ENCODE measurements at places on chromosomes 1 and 21.

- DNase-seq = no peak
Observed at GRCh38 chr1:38129971-38130370, 83.4 kb upstream of the POU3F1 start.

- DNase-seq = peak; percentile 93
Observed at GRCh38 chr1:23475134-23475628, 8.8 kb downstream of the ASAP3 start.

GRCh38 chr1:243977094-243977493, 74.0 kb upstream of the ZBTB18 start:
- no peak for DNase-seq

GRCh38 chr1:5774019-5774418, 218.2 kb downstream of the NPHP4 start:
- no peak for DNase-seq

GRCh38 chr1:35129080-35129479, 49.9 kb downstream of the ZMYM1 start:
- DNase-seq = no peak

DNA sequence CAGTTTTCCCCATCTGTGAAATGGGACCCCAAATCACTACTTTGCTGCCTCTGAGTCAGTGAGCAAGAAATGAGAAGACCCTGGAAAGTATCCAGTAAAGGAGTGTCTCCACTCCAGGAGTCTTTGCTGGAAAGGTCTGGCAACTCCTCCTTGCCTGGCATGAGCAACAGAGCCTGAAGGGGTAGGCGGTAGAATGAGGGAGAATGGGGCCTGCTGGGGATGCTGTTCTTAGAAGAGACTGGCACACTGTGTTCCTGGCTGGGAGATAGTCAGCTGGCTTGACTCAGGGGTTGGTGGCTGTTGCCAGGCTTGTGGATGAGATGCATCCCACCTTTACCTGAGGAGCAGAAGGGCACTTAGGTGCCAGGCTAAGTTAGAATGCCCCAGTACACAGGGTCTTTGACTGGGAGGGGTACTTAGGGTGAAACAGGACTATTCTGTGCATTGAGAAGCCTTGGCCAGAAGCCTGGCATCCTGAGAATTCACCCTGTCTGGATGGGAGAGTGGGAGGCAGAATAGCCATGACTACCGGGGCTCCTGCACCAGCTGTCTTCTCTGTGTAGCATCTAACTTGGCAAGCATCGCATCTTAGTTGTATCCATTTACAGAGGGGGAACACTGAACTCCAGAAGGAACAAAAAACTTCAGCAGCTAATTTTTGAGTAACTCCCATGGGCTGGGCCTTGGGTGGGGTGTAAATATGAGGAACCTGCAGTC, 2.5 kb downstream of the MFSD2A start:
- peak; percentile 51 for DNase-seq

GRCh38 chr1:159190441-159190840, 14.2 kb upstream of the ACKR1 start:
- no peak for DNase-seq

DNA sequence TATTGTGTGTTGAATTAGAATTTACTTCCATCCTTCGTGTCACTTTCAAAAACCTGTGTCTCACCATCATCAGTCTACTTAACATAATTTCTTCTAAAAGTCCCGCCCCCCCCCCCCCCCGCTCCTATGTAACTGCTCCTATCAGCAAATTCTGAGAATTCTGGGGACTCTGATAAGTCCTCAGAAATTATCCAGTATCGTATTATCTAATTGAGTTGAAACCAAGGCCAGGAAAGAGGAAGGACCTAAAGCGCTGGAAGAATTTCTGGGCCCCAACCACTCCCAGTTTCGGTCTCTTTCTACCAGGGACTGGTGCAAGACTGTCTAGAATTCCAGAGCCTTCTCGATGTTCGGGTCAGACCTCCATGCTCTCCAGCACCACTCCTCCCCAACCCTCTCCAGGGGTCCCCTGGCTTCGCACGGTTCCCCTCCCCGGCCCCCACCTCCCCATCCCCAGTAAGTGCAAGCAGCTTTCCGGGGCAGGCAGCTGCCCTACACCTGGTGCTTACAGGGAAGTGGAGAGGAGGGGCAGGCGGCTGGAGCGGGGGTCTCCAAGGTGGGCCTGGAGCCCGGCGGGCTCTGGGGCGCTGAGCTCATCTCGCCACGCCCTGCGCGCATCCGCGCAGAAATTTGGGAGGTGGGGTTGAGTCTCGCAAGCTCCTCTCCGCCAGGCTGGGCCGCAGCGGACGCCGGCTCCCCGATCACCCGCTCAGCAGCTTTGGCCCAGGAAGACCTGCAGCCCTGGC, 16.0 kb upstream of the ZNF496 start:
- no peak for DNase-seq

DNA sequence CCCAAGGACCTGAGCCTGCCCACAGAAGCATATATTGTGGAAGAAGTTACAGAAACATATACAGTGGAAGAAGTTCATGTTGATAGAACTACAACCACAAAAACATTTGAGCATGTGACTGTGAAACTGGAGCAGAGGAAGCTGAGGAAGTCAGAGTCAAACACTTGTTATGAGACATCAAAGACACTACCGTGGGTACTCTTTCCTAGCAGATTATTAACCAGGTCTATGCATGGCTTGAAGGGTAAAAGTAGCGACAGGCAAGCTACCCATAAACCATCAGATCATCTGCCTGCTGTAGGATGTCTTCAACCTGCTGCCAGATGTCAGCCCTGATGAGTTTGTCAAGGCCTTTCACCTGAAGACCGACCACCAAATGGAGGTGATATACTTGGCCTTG, 35.8 kb downstream of the IVNS1ABP start:
- no peak for DNase-seq

GRCh38 chr1:154608397-154609270, 648 bp upstream of the ADAR start:
- DNase-seq = peak; percentile 42

DNA sequence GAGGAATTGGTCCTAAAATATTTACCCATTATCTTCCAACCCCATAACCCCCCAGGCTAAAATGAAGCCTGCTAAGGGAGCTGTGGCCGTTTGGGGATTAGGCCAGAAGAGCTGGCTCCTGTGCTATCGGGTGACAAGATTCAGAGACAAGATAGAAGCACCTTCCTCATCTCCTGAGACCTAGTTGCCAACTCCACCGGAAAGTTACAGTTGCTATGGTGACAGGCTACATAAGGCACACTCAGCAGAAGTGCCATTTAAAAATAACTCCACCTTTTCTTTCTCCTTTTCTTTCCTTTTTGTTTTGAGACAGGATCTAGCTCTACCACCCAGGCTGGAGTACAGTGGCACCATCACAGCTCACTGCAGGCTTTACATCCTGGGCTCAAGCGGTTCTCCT, 43.6 kb upstream of the ROR1 start:
- DNase-seq = no peak

GRCh38 chr1:177355575-177355974, 184.8 kb downstream of the BRINP2 start:
- DNase-seq = peak; percentile 41

DNA sequence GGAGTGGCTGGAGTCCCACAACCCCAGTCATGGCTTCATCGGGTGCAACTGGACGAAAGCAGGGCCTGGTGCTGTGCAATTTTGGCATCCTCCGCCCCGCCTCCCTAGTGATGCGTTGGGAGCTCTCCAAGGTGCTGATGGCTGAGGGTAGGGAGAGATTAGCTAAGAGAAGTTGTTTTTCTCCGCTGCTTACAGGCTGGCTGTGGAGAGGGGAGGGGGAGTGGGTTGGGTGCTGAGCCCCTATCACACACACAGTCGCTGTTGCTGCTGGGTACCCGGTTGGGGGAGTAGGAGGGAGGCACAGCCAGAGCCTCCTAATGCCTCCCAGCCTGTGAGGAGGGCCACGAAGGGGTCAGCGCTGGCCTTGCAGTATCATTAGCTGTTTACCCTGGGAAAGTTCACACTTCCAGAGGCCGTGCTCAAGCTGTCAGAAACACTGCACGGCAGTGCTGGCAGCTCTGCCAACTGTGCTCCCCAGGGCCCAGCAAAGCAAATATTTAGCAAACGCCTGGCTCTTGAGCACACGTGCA, 110.0 kb downstream of the GRIK3 start:
- DNase-seq = peak; percentile 3

DNA sequence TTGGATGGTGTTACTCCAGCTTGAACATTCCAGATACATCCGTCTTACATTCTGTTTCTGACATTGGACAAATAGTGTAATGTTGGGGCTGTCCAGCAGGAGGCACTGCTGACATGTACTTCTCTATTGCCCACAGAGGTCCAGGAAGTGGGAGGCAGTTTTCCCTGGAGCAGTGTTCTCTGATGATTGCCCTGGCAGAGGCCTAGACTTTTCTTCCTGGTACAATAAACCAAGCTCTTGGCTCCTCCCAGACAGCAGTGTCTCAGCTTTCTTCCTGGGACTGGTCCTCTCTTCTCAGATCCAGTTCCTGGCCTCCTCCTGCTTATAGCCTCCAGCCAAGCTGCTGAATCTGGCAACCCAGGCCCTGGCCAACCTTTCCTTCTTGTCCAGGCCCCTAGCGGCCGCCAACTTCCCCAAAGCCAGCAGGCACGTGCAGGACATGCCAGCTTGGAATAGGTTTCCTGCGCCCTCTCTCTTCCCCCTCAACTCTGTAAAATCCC, 14.9 kb upstream of the IFNLR1 start:
- peak; percentile 92 for DNase-seq

GRCh38 chr1:198228925-198229324, 72.1 kb downstream of the NEK7 start:
- DNase-seq = no peak

DNA sequence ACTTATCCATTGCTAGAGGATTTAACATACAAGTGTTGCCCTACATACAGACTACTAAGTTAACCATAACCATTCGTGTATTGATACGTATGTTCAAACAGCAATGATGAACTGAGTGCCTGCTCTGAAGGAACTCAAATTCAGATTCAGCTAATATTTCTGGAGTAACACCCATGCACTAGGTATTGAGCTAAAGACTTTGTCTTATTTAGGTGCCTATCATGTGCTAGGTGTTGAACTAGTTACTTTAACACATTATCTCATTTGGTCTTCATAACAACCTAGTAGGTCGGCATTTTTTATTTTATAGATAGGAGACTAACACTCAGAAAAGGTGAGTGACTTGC, 160.0 kb downstream of the LTN1 start:
- no peak for DNase-seq

DNA sequence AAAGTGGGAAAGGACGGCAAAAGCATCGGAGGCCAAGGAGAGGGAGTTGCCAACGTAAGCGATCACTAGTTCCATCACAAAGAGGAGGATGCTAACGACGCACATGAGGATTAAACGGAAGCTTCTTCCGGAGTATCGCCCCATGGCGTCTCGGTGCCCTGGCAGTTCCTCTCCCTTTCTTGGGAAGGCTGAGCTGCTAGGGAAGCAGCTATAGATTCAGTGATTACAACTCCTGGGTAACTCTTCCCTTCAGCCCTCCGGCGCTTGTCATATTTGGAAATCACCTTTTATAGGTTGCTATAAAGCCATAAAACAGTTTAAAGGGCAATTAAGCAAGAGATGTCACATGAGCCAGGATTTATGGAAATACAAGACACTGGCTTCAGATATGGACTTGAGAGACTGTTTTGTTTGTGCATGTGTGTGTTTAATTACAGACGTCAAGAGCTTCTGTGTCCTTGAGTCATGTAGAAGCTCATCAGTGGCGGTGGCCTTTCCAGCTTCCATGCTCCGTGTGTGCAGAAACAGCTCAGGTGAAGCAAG, 30.6 kb upstream of the SLC30A10 start:
- no peak for DNase-seq

GRCh38 chr1:225598847-225599246, 54.1 kb downstream of the ENAH start:
- peak; percentile 24 for DNase-seq

DNA sequence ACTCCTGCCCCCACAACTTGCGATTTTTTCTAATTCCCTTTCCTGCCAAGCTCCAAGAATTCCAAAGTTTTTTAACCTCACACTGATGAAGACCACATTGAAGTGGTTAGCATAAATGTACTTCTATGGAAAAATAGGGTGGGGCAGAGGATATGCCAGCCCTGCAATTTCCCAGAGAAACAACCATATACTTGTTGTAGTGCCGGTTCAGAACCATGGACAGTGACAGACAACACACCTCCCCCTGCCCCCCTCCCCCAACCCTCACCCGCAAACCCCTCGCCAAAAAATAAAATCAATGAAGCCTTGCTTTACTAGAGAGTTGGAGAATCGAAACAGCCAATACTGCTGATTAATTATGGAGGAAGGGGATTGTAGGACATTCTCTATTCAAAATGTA, 109.5 kb upstream of the GRIK3 start:
- no peak for DNase-seq

DNA sequence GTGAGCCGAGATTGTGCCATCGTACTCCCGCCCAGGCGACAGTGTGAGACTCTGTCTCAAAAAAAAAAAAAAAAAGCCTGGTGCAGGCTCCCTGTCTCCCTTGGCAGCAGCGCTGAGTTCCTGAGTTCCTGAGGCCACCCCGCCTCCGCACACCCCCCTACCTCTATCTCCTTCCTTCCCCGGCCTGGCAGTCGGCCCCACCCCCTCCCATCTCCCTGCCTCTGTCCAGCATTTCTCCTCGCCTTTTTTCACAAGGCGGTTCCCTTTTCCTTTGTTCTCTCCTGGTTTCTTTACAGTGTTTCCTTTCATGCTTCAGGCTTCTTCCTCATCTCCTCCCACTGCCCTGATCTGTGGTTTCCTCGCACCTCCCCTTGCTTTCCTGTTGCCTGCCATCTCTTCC, 2.7 kb downstream of the RORC start:
- DNase-seq = peak; percentile 69

DNA sequence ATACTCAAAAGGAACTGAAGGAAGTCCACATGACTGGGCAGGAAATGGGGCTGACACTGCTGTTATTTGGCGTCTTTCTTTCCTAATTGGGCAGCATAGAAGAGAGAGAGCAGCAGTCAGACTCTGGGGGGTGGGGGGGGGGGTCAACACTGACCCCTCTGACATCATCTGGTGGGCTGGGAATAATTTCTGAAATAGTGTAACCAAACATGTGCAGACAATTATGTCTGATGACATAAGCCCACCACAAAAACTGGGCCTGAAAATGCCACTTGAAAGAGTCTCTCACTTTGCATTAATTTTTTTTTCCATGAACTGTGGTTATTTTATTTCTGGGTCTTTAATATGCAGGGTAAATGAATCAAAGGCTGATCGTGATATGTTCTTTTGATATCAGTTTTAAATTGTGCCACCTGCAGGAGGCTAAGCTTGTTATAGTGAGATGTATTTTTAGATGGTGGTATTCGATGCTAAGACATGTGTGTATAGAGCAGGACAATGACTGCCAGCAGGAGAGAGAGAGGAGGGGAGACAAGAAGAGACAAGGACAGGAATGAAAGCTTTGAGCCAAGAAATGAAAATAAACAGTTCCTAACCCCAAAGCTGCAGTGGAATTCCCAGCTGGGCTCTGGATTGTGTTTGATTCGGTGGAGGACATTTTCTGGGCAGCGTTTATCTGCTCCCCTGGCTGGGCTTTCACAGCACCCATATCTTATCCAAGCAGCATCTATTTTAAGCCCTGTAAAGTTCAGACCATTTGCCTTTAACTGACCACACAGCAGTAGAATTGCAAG, 264.7 kb downstream of the PBX1 start:
- DNase-seq = no peak

Measured in mammary epithelial cell (primary cell).